ENCODE measurements at places on chromosomes 2 and 18. TPM values are rescaled to one million over a fixed set of nuclear protein-coding genes. Genes with fewer than 3 reads are reported as not detected.
A peak's percentile ranks its signal among the peaks of the same experiment; 100 is the strongest.

Gene ERFE
- 3.3 TPM for total RNA-seq

Gene HRH4
- 0.17 TPM for total RNA-seq

Gene KATNAL2
- total RNA-seq: 7.7 TPM

Gene BOLL
- total RNA-seq: 0.04 TPM

Gene NLRC4
- not detected for total RNA-seq

Gene REG1B
- not detected for total RNA-seq

Gene DCDC2C
- total RNA-seq: not detected

Gene NAPG
- total RNA-seq: 46.2 TPM

Gene MTHFD2
- total RNA-seq: 321 TPM

Gene ANKRD30B
- total RNA-seq: not detected

Gene ZNF385B
- 1.5 TPM for total RNA-seq

Gene IL36RN
- not detected for total RNA-seq

GRCh38 chr18:8065284-8065683 is 498.2 kb downstream of the PTPRM start:
- no peak for DNase-seq

DNA sequence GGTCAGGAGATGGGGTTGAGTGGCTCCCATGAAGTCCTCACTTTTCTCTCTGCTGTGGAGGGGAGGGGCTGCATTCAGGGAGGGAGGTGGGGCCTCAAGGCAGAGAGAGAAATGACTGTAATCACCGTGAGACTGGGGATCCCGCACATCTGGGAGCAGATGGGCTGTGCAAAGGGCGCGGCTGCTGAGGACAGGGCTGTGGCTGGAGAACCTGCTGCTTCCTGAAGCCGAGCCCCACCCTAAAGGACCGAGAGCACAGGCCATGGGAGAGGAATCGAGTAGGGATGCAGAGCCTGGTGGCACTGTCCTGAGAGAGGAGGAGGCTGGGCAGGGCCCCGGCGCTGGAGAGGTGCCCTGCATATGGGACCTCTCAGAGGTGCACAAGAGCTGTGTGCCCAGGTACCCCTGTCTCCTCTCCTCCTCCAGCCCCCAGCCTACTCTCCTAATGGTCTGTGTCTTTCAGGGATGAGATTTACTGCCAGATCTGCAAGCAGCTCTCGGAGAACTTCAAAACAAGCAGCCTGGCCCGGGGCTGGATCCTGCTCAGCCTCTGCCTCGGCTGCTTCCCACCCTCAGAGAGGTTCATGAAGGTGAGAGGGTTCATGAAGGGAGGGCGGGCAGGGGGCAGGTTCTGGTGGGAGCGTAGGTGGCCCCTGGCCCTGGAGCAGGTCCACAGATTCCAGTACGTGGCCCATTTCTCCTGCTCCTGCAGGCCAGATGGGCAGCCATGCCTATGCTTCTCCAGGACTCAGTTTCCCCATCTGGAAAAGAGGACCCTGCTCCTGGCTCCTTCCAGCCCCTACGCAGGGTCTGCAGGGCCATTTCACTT is 25.9 kb upstream of the GPR17 start:
- no peak for DNase-seq

DNA sequence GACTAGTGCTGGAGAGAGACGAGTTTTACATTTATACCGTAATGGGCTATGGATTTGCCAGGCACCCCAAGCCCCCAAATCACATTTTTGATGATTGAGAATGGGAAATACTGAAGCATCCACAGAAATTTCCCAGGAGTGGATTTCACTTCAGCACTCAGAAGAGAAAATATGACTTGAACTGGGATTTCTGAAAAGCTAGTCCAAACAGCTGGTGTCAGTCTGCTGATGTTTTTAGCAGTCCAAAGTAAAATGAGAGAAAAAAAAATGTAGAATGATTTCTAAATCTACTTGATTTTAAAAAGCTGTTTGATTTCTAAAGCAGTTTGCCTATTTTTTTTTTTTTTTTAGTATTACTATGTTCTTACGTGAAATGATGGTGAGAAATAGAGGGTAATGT is 105.0 kb downstream of the PLEKHM3 start:
- DNase-seq: no peak

DNA sequence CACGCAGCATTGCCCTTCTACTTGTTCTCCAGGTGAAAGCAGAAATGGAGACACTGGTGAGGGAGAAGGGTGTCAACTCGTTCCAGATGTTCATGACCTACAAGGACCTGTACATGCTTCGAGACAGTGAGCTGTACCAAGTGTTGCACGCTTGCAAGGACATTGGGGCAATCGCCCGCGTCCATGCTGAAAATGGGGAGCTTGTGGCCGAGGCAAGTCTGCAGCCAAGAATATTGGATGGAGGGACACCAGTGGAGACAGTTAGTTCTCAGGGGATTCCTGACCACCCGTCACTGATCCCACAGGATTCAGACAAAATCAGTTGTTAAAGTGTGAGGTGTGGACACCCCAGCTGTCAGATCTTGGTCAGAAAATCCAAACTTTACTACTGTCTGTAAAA is 43.2 kb upstream of the MAPRE3 start:
- DNase-seq: no peak

GRCh38 chr2:157891643-157892041 is 15.5 kb upstream of the ACVR1 start:
- DNase-seq: peak; percentile 25

- DNase-seq: peak; percentile 24
Observed at GRCh38 chr2:111667542-111668273, 216.3 kb downstream of the ANAPC1 start.

DNA sequence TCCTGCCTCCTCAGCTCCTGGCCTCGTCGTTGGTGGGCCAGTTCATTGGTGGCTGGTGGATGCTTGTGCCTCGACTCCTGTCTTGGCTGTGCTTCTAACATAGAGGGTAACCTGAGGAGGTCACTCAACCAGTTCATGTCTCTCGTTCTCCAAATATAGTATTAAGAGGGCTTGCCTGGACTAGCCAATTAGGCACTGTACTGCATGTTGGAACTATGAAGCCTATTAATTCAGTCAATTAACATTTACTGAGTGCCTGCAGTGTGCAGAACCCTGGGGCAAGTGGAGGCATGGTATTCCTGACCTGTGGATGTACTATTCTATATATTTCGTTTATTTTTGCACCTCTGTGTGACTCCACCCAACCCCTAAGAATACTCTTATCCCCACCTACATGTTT is 89.9 kb upstream of the PELI1 start:
- DNase-seq: no peak

- no peak for DNase-seq
Observed at GRCh38 chr2:219384859-219385258, 2.9 kb downstream of the DNPEP start.

Measured in GM23338 (cell line).